ENCODE measurements at places on chromosomes 11 and 22. TPM values are rescaled to one million over a fixed set of nuclear protein-coding genes. Genes with fewer than 3 reads are reported as not detected.

MS4A3 gene
- total RNA-seq, result not detected

NELL1 gene
- total RNA-seq, result not detected

RAPSN gene
- total RNA-seq, result not detected

PPARA gene
- total RNA-seq, result 15.8 TPM

TXN2 gene
- 82.1 TPM for total RNA-seq

SLC25A18 gene
- 0.23 TPM for total RNA-seq

CRYAB gene
- 6.6 TPM for total RNA-seq

MS4A4E gene
- not detected for total RNA-seq

MN1 gene
- total RNA-seq, result 22.3 TPM

PHETA2 gene
- total RNA-seq, result 6.3 TPM

SPINDOC gene
- total RNA-seq, result 18.1 TPM

TAGLN gene
- 116 TPM for total RNA-seq

CENPM gene
- total RNA-seq, result 9.0 TPM

All from hair follicular keratinocyte (primary cell).